ENCODE measurements at places on chromosomes 2 and 18.

GRCh38 chr18:9700261-9700796, 7.8 kb upstream of the RAB31 start:
- DNase-seq, result no peak

- no peak for DNase-seq
Observed at GRCh38 chr2:64063454-64063853, 44.2 kb upstream of the VPS54 start.

DNA sequence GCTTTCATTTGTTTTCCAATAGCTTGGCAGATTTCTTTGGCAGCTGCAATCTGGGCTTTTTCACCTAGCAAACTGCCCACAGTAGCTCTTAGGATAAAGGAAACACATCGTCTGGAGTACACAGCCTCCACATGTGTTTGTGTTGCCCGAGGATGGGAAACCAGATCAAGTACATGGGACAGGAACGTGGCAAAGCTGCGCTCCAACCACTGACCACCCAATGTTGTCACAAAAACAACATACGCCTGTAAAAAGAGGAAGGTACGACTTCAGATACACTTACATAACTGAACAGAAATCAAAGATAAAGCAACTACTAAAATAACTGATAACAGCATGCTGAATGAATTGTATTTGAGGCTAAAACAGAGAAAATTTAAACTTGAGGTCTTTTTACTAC, 15.5 kb downstream of the HEATR5B start:
- DNase-seq, result no peak

- no peak for DNase-seq
Observed at GRCh38 chr2:168626096-168626495, 170.0 kb downstream of the CERS6 start.

GRCh38 chr2:118176601-118177000, 88.3 kb downstream of the INSIG2 start:
- DNase-seq, result no peak

DNA sequence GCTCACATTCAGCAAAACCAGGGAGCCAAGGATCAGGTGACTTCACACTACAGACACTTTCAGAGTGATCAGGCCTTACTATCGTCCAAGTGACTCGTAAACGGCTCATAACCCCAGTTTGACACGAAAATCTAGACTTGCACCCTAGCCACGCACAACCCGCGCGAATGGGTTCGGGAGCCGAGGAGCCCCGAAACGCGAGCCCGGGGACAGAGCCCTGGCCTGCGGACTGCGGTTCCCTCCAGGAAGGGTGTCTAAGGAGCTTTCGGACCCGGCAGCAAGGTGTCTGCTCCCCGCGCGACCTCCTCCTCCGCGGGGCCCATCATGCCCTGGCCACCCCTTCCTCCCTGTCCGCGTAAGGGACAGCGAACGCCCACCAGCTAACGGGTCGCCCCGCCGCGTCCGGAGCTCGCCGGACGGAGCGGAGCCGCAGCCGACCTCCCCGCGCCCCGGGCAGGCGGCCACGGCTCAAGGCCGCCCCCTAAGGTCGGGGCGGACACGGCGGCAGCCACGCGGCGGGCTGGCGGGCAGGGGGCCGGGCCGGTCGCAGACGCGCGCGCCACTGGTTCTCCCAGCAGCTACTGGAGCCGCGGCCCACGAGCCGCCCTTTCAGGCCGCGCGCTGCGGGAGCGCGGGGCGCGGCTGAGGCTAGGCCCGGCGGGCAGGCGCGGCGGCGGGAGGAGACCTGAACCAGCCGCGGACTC, 575 bp downstream of the ATL2 start:
- peak; percentile 45 for DNase-seq

DNA sequence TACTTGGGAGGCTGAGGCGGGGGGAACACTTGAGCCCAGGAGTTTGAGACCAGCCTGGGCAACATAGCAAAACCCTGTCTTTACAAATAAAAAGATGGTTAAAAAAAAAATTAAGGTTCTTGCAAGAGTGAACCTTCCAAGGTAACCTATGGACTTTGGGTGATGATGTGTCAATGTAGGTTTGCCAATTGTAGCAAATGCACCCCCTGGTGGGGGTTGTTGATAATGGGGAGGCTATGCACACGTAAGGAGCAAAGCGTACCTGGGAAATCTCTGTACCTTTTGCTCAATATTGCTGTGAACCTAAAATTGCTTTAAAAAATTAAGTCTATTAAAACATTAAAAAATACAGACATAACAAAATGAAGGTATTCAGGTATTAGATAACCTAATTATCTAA, 70.4 kb downstream of the CWC22 start:
- no peak for DNase-seq

DNA sequence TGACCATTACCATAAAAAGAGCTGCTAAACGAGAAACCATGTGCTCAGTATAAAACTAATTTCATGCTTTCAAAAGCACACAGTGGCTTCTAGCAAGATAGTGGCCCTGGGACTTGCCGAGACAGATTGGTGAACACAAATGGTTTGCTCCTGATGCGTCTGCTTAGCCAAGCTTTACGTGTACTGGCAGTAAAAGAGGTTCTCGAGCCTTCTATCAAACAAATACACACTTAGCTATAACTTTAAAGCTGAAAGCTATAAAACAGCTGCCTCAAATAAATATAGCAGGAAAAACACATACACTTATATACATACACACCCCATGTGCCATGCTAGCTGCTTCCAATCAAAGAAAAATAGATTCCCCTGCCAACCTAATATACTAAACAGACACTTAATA, 117.0 kb downstream of the ZNF385B start:
- DNase-seq, result no peak

DNA sequence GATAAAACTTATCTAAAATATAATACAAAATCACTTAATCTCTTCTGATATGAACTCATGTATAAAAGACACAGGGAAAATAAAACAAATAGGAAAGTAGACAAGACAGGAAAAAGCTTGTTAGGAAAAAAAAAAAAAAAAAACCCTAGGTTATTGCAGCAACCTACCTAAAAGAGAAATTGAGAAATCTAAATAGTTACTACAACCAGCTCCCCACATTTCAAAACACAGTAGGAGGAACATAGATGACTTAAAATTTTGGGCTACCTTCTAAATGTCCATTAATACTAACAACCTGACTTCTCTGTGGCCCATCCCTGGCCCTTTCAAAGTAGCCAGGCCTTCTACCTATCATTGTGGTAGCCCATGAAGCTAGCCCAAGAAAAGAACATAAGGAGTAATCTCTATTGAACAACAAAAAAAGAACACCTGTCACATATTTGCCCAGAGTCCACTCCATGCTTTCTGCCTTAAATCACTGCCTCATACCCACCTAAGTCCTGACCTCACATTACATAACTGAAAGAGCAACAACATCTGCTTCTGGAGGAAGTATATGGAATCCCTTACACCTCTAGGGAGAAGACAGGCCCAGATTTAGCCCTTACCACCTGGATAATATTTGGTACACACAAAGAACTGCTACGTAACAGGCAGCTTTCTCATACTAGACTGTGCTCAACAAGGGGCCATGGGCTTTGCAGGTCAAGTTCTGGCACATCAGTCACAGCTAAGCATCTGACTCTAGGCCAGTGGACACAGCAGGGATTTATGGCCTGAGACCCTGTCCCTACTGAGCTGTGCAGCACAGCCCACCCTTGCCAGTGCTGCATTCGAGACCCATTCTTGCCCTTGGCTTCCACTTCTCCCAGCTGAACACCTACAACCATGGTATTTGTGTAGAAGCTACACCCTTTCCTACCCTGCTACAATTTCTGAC, 8.5 kb downstream of the SUCLG1 start:
- no peak for DNase-seq

- no peak for DNase-seq
Observed at GRCh38 chr2:235227590-235227989, 266.3 kb upstream of the AGAP1 start.

Measured in anterior cingulate cortex (tissue), 58 donors.